ENCODE measurements at places on chromosomes 1 and 21.

DNA sequence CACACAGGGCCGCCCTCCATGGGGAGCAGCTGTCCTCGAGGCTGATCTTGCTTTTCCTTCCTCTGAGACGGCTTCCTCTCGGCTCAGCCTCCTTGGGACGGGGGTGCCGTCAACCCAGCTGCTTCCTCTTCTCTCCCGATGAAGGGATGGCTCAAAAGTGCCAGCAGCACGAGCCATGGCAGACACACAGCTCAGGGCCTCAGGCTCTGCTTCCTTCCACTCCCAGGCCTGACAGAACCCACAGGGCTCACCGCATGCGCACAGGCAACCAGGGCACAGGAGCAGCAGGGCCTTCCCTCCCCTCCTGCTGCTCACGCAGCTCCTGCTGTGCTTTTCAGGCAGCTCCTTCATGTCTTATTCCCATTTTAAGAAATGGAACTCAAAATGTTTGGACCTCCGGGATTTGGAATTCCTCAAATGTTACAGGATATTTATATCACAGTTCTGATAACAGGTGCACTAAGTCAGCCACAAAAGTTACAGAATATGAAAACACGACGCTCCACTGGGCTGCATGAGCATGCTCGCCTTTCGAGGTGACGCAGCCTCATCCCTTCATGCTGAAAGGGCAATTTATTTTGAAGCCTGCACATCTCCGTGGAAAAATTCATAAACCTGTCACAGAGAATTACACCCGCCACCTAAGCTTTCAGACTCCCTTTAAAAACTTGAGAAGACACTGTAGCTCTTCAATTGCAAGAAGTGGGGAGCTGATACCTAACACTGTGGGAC is 84.4 kb downstream of the HSF2BP start:
- no peak for DNase-seq

GRCh38 chr1:216461466-216461865 is 38.2 kb upstream of the USH2A start:
- no peak for DNase-seq

- DNase-seq = no peak
Measured at GRCh38 chr1:24102961-24103360, 9.0 kb downstream of the MYOM3 start.

DNA sequence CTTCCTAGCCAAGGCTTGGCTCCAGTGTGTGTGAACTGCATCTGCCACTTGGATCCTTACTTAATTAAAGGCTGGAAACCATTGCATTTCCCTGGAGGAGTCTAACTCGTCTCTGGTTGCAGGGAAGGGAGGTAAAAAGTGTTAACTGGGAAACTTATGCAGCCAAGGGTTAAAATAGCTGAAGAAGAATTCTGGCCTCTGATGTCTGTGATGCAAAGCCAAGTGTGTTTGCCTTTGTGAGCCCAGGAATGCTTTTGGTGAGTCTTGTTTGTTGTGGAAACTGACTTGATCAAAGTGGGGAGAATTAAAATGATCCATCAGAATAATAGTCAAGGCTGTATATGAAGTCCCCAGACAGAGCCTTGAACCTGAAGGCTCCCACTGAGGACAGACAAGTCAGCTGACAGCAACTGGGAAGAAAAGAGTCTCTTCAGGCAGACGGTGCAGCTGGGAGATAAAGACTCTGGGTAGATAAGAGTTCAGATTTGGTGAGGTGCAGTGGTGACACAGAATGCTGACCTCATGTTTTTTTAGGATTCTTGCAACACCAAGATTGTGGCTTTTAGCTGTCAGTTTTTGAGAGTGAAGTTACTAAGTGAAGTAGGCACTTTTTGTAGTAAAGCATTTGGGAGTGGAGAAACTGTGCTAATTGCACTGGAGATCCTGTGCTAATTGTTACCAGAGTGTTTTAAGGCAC is 59.5 kb upstream of the WLS start:
- DNase-seq = no peak

- no peak for DNase-seq
Measured at GRCh38 chr1:56409112-56409691, 170.2 kb downstream of the PLPP3 start.

GRCh38 chr1:155205035-155205434 is 2.7 kb downstream of the THBS3 start:
- DNase-seq = no peak

DNA sequence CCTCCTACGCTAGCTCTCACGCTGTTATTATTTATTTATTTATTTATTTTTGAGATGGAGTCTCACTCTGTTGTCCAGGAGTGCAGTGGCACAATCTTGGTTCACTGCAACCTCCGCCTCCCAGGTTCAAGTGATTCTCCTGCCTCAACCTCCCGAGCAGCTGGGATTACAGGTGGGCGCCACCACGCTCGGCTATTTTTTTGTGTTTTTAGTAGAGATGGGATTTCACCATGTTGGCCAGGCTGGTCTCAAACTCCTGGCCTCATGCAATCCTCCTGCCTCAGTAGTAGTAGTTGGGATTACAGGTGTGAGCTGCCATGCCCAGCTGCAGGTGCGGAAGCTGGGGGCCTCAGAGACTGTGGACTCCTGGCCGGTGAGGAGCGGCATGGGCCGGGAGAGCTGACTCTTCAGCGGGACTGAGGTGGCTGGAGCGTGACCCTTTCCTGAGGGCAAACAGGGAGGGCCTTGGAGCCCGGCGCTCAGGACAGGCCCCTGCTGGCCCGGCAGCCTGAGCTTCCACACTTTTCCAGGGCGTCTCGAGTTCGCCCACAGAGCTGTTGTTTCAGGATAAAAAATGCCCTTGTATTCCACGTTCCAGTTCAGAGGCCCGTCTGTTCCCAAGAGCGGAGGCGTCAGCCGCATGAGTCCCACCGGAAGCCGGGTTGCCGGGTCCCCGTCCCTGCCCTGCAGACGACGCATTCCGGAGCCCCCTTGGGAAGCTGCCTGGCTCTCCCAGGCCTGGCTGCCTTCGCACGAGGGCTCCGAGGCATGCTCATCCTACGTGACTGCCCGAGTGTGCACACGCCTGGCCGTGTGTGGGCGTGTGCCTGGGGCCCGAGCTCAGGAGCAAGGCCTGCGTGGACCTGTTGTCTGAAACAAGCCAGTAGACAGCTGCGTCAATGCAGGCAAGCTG is 126.2 kb downstream of the SIK1 start:
- DNase-seq = no peak

GRCh38 chr21:41597227-41597626 is 89.3 kb upstream of the TMPRSS2 start:
- DNase-seq = no peak

- no peak for DNase-seq
Measured at GRCh38 chr21:45263534-45263933, 24.2 kb downstream of the POFUT2 start.

DNA sequence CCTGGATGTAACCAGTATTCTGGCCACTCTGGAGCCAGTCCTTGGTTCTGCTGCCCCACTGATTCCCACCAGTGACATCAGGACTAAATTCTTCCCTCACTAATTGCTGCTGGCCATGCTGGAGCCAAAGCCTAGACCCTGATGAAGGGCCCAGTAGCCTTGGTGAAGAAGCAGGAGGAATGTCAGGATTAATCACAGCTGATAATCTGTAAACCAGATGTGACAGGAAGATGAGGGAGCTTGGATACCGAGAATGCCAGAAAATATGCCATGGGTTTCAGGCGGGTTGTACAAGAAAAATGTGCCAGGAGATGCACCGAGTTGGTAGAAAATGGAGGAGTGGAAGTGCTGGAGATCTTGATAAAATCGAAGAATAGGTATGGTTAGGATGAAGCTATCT is 119.0 kb upstream of the PPP2R5A start:
- no peak for DNase-seq

GRCh38 chr21:40270047-40270446 is 402.8 kb downstream of the PCP4 start:
- no peak for DNase-seq

DNA sequence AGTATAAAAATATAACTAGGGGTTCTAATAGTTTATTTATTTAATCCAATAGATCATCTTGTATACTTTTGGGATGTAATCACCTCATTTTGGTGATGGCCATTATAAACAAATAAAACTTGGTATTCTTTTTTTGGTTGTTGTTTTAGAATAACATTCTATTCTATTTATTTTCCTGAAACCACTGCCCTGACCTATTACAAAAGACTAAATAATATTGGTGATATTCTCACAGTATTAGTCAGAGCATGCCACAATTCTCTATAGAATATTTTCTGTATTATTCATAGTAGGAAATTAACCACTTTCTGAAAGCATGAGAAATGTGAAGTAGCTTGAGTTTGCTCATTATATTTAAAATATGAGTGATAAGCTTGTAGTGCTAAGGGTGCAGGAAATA is 54.1 kb upstream of the LRRC7 start:
- no peak for DNase-seq

GRCh38 chr1:245829194-245829593 is 674.4 kb downstream of the KIF26B start:
- DNase-seq = no peak

Measured in stimulated activated naive CD4-positive, alpha-beta T cell treated with Interleukin-2 at 50 U/mL for 16 hours (primary cell).